ENCODE measurements at places on chromosomes 1 and 21.

GRCh38 chr21:38905328-38905727 is 99.6 kb downstream of the ETS2 start:
- DNase-seq, result no peak

- no peak for DNase-seq
Measured at GRCh38 chr1:34898330-34898761, 31.1 kb downstream of the DLGAP3 start.

DNA sequence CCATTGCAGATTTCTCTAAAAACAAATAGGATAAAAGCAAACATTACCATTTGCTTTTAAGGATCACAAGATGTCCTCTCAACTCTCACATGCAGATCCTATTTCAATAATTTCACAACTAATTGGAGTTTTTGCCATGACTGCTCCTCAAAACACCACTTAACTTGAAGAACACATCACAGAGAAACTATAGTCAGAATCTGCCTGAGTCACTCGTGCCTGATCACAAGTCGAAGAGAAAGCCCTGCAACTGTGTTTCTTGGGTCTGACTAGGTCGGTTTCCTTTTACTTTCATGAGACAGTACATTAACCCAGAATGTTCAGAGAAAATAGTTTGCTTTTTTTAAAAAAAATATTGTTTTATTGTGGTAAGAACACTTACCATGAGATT is 46.3 kb upstream of the SMYD2 start:
- no peak for DNase-seq

DNA sequence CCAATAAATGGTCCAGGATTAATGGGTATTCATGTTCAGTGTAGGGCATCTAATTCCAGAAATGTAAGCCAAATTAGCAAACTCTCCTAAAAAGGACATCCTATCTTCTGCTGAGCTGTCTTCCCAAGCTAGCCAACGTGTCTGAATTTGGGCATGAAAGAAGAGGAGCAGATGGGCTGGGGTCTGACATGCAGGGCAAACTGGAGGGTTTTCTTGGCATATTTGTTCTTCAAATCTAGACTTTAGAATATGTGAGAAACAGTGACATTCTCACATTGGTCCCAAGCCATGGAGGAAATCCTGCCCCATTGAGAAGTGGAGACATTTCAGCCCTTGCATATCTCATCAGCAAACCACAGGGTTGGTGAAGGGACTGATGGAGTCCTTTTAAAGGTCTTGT is 67.2 kb downstream of the LRIG2 start:
- no peak for DNase-seq

GRCh38 chr1:41802532-41803501 is 115.9 kb downstream of the HIVEP3 start:
- DNase-seq, result no peak

- no peak for DNase-seq
Measured at GRCh38 chr1:45566722-45567121, 16.1 kb downstream of the AKR1A1 start.

DNA sequence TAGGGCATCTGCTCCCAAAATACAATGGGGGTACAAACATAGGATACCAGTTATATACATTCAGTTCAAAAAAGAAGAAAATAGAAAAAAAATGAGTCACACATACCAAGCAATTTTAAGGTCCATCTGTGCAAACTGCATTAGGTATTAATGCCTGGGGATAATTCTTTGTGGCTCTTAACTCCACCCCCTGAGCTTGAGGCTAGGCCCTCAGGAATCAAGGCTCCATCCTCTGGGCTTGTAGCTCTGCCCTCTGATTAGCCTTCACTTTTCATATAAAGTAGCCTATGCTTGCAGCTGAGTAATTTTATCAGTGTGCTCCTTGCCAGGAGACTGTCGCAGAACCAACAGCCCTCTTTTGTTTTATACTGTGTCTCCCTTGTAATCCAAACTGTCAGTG is 69.9 kb upstream of the BACE2 start:
- DNase-seq, result no peak

DNA sequence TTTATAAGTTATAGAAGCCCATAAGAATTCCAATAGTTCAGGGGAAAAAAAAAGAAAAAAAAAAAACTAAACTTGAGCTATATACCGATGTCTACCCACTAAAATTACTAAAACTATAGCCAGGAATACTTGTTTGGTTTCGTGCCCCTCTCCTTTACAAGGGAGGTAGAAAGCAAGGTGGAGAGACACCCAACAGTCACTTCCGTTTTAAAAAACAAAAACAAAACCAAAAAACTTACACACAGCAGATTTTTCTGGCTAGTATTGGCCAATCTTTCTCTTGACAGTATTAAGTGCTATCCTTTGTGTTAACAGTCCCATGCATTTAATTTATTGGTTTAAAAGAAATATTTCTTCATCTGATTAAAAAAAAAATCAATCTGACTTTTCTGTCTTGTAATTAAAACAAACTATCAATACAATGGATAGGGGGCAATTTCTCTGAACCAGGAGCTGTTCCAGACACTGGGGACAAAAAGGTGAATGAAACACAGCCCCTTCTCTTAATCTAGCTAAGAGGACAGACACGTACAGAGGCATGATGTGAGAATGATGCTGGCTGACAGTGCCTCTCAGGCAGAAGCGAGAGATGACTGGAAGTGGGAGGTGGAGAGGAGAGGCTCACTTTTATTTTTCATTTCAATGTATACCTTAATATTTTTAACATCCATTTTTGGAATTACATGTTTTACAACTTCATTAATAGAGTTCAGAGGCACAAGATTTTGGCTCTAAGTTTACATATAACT is 214.8 kb downstream of the RERE start:
- DNase-seq, result no peak

- peak; percentile 78 for DNase-seq
Measured at GRCh38 chr1:155569988-155570592, 7.5 kb upstream of the ASH1L start.

Data from RKO (cell line).